ENCODE measurements at places on chromosomes 2 and 18.

DNA sequence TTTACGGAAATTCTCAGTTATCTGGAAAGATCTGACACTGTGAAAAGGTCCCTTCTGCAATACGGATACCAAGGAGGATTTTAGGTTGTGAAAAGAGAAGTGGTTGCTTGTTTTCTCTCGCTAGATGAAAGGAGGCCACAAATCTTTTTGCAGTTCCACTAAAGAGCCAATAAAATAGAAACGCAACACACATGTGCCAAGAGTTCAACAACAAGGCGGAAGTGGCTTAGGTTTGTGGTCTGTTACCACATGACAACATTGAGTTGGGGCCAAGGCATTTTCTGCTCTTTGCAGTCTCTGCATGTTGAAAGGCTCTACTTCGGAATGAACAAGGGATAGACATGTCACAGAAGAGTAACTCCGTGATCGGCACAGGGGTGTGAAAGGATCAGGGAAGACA lies 115.7 kb upstream of the OSR1 start:
- no peaks in the 10 kb centered on the region for H3K36me3 ChIP-seq
- DNase-seq, result peak; percentile 40
- H3K27ac ChIP-seq, result peak overlapping the region; percentile 14

GRCh38 chr2:68907232-68907919 lies 36.2 kb upstream of the BMP10 start:
- peaks cover 8% of the 10 kb centered on the region for H3K36me3 ChIP-seq

GRCh38 chr2:185628985-185629384 lies 109.6 kb upstream of the FSIP2 start:
- H3K27me3 ChIP-seq, result no peaks in the 10 kb centered on the region
- no peak overlapping the region for H3K4me3 ChIP-seq
- no peak overlapping the region for H3K27ac ChIP-seq
- no peaks in the 10 kb centered on the region for H3K36me3 ChIP-seq
- no peak for DNase-seq

DNA sequence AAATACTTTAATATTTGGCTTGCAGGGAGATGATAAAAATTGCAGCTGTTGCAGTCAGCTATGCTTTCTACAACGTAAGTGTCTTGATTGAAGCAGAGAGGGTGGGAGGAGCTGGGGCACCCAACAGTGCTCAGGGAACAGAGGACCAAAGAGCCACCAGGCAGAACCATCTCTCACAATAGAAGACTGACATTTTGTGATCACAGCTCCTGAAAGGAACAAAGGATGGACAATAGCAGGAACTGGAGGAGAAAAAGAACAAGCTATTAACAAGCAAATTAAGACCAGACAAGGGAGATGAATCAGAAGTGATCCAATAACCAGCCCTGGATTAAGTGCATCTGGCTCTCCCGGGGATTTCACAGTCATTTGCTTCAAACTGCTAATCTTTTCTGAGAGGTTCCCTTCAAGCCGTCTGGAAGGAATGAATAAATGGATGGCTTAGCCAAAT lies 65.7 kb upstream of the SMAD2 start:
- no peak for DNase-seq
- peaks cover 2% of the 10 kb centered on the region for H3K27me3 ChIP-seq
- H3K36me3 ChIP-seq, result no peaks in the 10 kb centered on the region
- no peak overlapping the region for H3K4me3 ChIP-seq
- no peaks in the 10 kb centered on the region for H3K4me1 ChIP-seq

GRCh38 chr2:96816127-96816835 lies at the start of gene CNNM3:
Gene CNNM3 (plus strand): TSS chr2:96816268. CDS start chr2:96816278, 10 bp downstream.
- H3K4me3 ChIP-seq, result peak within 1 kb of the TSS; percentile 91
- H3K27ac ChIP-seq, result peak within 1 kb of the TSS; percentile 78
- H3K4me1 ChIP-seq, result peaks cover 42% of the 10 kb centered on the region

GRCh38 chr2:231634412-231634811 lies 41.7 kb downstream of the TEX44 start:
- no peak overlapping the region for H3K4me3 ChIP-seq
- H3K36me3 ChIP-seq, result no peaks in the 10 kb centered on the region
- no peak overlapping the region for H3K27ac ChIP-seq
- H3K4me1 ChIP-seq, result peaks cover 3% of the 10 kb centered on the region

DNA sequence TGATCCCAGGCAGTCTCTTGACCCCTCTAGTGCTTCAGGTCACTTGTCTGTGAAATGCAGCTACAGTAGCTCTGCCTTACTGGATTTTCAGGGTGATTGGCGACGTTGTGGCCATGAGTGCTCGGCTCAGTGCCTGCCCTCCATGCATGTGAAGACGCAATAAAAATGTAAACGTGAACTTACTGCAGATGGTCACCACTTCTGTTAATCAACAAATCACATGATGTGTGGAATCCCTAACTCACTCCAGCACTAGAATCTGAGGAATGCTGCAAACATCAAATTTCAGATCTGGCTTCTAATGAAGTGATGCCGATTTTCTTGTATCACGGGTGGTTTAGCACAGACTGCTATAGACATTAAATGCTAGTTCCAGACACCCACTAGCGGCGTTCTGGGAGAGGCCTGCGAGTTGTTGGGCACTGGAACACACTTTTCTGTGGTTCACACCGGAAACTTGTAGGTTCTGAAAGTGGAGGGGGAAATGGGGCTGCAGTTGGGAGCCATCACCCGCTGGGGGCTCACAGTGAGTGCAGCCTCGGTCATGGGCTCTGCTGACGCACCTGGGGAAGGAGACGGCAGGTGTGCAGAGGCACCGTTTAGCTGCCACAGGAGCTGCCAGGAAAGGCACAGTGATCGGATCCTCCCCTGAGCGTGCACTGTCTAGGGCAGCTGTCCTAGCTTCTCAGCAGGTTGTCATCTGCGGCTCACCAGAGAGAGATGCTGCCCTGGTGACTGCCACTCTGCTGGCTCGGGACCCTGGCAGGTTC lies 6.5 kb downstream of the CNDP1 start:
- H3K27me3 ChIP-seq, result no peaks in the 10 kb centered on the region
- peaks cover 2% of the 10 kb centered on the region for H3K4me1 ChIP-seq
- DNase-seq, result no peak
- no peak overlapping the region for H3K4me3 ChIP-seq

DNA sequence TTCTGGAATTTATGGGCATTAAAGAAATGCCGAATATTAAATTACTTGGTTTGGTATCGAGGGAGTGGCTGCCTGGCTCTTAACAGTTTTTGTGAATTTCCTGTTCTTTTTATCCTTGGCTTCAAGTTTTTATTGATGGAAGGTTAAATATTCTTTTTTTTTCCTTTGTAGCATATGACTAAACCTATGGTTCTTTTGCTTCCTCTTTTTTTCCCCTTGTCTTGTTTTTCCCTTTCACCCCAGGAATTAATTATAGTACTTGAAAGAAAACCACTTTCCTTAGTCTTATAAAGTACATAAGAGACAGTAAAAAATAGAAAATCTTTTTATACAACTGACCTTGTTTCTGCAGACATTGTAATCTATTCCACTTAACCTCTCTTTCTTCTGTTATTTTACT lies 42.4 kb downstream of the MGAT5 start:
- no peak overlapping the region for H3K4me3 ChIP-seq
- H3K36me3 ChIP-seq, result peaks cover 31% of the 10 kb centered on the region
- no peak overlapping the region for H3K27ac ChIP-seq
- H3K27me3 ChIP-seq, result no peaks in the 10 kb centered on the region
- DNase-seq, result no peak

GRCh38 chr2:46634905-46635304 lies 155.5 kb downstream of the TMEM247 start:
- peaks cover 5% of the 10 kb centered on the region for H3K36me3 ChIP-seq
- peak overlapping the region; percentile 55 for H3K27ac ChIP-seq
- H3K27me3 ChIP-seq, result no peaks in the 10 kb centered on the region

- no peaks in the 10 kb centered on the region for H3K36me3 ChIP-seq
- H3K4me1 ChIP-seq, result no peaks in the 10 kb centered on the region
- H3K27ac ChIP-seq, result no peak overlapping the region
- H3K4me3 ChIP-seq, result no peak overlapping the region
- H3K27me3 ChIP-seq, result no peaks in the 10 kb centered on the region
Observed at GRCh38 chr18:28041366-28041765, 135.6 kb downstream of the CDH2 start.

GRCh38 chr2:165013944-165014619 lies 58.8 kb upstream of the SLC38A11 start:
- H3K27me3 ChIP-seq, result no peaks in the 10 kb centered on the region
- no peaks in the 10 kb centered on the region for H3K36me3 ChIP-seq
- H3K4me1 ChIP-seq, result peaks cover 2% of the 10 kb centered on the region
- no peak overlapping the region for H3K27ac ChIP-seq
- no peak for DNase-seq

GRCh38 chr2:23530206-23530908 lies 145.4 kb downstream of the KLHL29 start:
- H3K36me3 ChIP-seq, result peaks cover 3% of the 10 kb centered on the region
- H3K4me3 ChIP-seq, result no peak overlapping the region
- H3K27me3 ChIP-seq, result peaks cover 3% of the 10 kb centered on the region

- no peak overlapping the region for H3K4me3 ChIP-seq
- H3K36me3 ChIP-seq, result no peaks in the 10 kb centered on the region
- H3K27me3 ChIP-seq, result no peaks in the 10 kb centered on the region
- H3K4me1 ChIP-seq, result no peaks in the 10 kb centered on the region
- H3K27ac ChIP-seq, result no peak overlapping the region
Observed at GRCh38 chr2:79782576-79783452, 270.0 kb downstream of the CTNNA2 start.

DNA sequence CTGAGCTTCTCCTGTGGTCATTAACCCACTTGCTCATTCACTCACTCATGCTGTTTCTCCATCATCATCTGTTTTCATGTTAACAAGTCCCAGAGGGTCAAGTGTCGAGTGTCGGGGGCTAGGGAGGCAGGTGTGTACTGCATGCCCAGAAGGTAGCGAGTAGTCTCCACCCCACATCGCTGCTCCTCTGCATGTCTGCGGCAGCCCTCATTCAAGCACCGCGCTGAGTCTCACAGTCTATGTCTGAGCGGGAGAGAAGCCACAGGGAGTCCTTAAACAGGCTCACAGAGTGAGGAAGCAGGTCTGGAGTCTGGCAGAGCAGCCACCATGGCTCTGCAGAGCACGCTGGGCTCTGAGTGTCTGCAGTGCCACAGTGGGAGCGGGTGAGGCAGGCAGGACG lies 121.3 kb upstream of the IL1R2 start:
- no peaks in the 10 kb centered on the region for H3K27me3 ChIP-seq
- no peak overlapping the region for H3K4me3 ChIP-seq
- peaks cover 5% of the 10 kb centered on the region for H3K4me1 ChIP-seq
- DNase-seq, result no peak

DNA sequence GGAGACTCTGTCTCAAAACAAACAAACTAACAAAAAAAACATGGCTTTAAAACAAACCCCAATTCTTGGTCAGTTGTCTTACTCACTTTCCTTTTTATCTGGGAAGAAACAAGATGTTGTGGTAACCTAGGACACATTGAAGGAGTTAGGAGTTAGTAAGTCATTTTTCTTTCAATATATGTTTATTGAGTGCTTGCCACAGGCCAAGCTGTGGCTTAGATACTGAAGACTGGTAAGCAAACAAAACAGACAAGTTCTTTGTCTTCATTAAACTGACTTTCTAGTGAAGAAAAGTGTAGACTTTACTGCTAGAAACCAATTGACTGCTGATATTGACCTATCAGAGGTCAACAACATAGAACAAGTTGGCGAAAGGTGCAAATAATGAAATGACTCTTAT lies 1228.3 kb upstream of the FAM98A start:
- no peak overlapping the region for H3K4me3 ChIP-seq
- no peaks in the 10 kb centered on the region for H3K36me3 ChIP-seq
- H3K27ac ChIP-seq, result no peak overlapping the region
- H3K27me3 ChIP-seq, result no peaks in the 10 kb centered on the region
- no peaks in the 10 kb centered on the region for H3K4me1 ChIP-seq
- no peak for DNase-seq

DNA sequence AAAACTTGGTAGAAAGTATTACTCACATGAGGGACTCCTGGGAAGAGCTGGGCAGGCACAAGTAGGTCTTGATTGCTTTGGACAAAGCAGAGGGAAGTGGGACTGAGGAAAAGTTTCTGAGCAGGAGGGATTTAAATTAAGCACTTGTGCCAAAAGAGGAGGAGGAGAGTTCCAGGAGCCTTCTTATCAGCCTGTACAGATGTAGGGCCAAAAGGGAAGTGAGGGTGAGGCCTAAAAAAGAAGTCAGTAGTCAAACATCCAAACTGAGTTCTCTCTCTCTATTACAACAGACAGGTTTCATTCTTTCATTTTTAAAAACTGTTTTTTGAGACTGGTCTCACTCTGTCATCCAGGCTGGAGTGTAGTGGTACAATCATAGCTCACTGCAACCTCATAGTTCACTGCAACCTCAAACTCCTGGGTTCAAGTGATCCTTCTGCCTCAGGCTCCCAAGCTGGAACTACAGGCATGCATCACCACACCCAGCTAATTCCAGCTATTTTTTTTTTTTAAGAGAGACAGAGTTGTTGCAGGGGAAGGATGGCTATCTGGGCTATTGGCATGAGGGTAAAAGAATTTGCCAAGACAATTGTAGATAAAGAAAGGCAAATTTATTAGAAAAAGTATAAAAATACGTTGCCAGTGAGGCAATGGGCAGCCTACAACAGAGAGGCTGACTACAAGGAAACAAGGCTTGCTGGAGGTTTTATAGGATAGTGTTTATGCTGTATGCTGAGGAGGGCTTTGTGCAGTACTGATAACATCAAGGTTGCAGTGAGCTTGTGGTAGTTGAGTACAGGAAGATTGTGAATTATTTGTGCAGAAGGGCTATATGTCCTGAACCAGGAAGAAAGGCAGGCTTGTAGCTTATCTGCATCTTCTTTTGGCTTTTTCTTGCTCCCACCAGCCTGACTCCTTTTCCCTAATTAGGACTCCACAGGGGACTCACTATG lies 29.0 kb downstream of the CFAP210 start:
- no peaks in the 10 kb centered on the region for H3K36me3 ChIP-seq
- peaks cover 27% of the 10 kb centered on the region for H3K27me3 ChIP-seq
- H3K4me1 ChIP-seq, result no peaks in the 10 kb centered on the region
- no peak for DNase-seq

DNA sequence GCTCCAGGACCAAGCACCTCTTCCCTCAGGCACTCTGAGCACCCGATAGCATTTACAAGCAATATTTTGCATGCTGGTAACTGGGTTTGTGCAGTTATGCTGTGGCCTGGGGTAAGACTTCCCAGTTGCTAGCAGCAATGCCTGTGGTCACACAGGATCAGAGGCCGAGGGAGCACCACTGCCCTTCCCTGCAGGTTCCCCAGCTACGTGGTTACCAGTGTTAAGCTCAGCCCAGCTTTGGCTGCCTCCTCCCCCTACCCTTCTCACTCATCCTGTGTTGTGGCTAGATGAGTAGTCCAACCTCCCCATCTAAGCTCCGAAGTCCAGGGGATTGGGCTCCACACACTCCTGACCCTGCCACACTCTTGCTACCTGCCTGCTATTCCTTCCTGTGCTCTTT lies 141.1 kb downstream of the CELF4 start:
- H3K27ac ChIP-seq, result peak overlapping the region; percentile 28
- no peaks in the 10 kb centered on the region for H3K4me1 ChIP-seq
- no peak for DNase-seq
- H3K36me3 ChIP-seq, result no peaks in the 10 kb centered on the region
- H3K4me3 ChIP-seq, result no peak overlapping the region

DNA sequence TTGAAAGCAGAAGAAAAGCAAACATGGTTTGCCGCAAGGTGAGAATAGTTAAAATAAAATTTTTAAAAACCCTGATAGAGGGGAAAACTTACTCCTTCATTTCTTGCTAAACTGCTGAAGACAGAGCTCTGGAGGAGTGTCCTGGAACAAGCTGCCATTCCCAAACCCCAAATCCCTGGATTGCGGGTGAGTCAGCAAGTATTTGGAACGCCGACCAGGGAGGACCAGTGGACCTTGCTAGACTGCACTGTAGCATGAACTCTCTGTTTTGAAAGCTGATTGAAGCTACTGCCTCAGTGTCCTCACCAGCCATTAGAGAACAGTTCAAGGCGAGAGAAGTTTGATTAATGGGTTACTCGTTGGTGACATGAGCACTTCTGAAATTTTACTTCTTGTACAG lies 99.4 kb upstream of the RASGRP3 start:
- no peak overlapping the region for H3K4me3 ChIP-seq
- H3K36me3 ChIP-seq, result no peaks in the 10 kb centered on the region
- H3K27me3 ChIP-seq, result peaks cover 12% of the 10 kb centered on the region
- DNase-seq, result no peak
